NCI-H345 (cell line): ENCODE measurements at places on chromosomes 3 and 15.

DNA sequence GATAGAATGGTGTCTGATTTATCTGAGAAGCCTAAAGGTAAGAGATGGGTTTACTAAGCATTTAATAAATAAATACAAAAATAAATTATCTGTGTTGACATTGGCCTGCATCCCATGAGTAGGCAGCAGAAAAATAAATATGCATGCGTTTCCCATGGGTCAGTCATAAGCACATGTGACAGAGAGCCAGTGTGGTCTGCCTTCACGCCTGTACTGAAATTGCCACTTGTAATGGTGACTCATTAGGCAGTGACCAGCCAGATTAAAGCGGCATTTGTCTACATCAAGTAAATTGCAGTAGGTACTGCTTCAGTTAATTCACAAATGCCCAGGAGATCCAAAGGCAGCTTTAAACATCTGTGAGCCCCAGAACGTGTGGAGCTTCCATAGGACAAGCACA lies 399.6 kb downstream of the NAALADL2 start:
- DNase-seq = no peak

DNA sequence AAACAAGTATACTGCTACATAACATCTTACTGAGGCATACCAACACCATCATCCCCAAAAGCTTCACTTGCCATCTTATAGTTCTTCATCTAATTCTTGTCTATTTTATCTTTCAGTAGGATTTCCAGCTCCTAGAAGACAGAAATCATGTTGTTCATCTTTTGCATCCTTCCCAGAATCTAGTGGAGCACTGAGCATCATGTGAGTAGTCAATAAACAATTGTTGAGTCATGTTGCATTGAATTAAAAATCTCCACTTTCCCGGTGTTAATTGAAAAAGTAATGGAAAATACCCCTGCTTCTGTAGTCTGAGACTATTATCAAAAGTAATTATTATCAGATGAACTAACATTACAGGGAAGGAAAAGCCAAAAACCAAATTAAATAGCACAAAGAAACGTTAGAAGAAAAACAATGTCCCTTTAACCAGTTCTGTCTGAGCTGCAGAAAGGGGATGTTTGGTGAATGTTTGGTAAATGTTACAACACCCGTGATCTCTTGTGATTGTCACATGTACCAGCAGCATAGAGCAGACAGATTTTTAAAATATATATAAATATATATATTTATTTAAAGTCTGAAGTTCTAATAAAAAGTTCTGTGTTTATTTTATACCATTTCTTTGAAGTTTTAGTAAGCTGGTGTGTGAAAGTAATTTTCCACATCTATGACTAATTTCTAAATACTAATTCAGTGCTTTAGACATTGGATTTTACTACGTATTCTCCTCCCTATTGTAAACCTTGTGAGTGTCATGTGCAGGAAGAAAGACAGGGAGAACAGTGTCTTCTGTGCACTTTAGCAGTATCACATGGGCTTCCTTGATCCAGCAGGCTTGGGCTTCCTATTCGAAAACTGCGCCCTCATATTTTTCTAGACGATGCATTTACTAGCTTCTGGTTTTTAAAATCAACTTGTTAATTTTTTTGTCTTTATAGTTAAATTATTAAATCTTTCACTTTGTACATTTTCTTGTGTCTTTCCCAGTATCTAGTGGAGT lies 85.6 kb downstream of the RAP2B start:
- no peak for DNase-seq

DNA sequence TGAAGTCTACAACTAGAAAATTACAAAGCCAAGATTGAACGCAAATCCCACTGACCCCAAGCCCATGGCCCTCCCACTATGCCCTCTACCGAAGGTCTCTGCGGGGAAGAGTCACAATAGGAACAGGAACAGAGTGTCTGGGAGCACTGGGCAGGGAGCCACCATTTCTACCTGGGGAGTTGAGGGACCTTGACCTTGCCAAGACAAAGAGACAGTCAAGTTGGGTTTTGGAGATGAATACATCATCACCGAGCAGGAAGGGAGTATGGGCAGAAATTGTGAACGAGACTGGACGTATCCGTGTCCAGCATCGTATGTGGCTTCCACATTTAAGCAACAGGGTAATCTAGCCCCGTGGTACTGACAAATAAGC lies 30.8 kb upstream of the BFSP2 start:
- DNase-seq = no peak

DNA sequence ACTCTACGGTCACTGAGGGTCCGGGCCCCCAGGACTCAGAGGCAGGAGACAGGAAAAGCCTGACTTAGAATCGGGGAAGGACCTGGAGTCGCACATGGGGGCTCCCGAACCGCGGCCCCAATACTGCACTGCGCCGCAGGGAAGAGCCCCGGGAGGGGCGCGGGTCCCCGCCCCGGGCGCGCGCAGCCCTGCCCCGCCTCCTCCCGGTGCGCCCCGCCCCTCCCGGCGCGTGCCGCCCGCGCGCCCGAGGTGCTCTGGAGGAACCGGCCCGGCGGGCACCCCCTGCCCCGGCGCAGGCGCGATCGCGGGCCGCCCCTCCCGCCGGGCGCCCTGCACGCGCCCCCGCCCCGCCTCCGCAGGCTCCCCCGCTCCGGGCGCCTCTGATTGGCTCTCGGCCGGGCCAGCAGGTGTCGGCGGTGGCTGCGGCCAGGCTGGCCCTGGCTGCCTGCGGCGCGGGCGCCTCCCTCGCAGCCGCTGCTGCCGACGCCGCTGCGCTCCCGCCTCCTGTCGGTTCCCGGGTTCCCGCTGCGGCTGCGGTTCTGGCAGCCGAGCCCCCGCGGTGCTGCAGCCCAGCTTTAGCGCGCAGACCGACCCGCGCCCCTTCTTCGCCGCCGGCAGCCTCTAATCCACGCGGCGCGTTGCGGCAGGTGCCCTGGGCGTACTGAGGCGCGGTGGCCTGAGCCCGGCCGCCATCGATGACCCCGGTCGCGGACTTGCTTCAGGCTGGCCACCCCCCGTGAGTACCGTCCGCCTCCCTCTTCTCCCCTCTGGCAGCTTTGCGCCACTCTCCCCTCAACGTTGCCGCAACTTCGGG lies at the start of gene MYRIP:
TSS of gene MYRIP (plus strand) at position 429 of the 814 bp plus-strand sequence. CDS start 91,208 bp downstream, outside the sequence.
- peak; percentile 85 for DNase-seq

DNA sequence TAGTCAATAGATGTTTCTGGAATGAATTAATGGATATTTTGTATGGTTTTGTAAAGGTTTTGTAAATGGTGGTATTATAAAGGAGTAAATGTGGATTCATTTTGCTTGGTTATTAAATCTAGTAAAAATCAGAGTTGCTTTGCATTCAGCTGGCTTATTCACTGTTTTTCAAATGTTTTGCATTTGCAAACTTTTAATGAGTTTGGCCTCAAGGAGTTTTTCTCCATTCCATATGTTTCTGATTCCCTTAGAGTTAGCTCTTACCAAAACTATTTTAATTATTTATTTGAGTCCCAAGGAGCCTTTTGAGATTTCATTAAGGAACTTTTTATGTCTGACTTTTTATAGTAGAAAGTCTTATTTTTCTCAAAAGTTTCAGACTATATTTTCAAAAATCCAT lies 992.2 kb downstream of the DIPK2A start:
- no peak for DNase-seq
